Colonic mucosa (tissue), 4 donors: ENCODE measurements at places on chromosomes 2 and 18. TPM values are rescaled to one million over a fixed set of nuclear protein-coding genes. Genes with fewer than 3 reads are reported as not detected.
A peak's percentile ranks its signal among the peaks of the same experiment; 100 is the strongest.

The CDCA7 gene
- 75.8 TPM for total RNA-seq

DNA sequence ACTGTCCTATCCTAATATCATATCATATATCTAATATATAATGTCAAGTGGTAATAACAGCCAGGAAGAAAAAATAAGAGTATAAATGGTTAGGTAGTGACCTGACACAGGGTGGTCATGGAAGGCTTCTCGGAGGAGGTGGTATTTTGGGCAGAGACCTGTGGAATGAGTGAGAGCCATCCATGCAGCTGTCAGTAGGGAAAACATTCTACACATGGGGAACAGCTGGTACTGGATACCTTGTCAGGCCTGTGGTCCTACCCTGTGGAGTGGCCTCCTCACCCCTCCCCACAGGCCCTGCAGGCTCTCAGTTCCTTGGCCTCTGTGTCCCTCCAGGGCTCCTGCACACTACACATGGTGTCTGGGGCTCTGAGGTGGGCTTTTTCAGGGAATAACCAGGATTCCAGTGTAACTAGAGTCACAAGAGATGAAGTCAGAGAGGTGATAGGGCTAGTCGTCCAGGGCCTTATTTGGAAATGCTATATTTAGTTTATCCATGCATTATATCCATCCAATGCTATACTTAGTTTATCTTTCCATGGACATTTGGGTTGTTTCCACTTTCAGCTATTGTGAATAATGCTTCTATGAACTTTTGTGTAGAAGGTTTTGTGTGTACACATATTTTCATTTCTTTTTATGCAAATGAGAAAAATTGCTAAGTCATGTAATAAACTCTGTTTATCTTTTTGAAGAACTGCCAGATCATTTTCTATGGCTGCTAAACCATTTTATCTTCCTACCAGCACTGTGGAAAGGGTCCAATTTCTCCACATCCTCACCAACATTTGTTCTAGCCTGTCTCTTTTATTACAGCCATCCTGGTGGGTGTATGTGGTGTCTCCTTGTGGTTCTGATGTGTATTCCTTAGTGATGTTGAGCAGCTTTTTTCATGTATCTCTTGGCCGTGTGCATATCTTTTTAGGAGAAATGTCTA, 75.6 kb downstream of the TPGS2 start:
- no peak for DNase-seq

DNA sequence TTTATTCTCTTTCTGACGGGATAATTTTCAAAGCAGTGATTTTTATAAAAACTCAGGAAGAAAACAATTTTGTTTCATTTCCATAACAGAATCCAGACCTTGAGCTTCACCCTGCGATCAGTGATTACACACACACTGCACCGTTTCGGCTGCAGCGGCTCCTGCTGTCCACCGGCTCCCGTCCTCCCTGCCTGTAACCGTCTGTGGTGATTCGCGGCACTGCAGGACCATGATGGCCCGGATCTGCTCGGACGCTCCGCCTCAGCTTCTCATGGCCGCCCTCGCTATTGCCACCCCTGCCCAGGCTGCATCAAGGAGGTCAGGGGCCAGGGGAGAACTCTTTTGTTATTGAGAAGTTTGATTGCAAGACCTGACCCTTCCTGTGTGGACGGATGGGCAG, 246.1 kb downstream of the TWIST2 start:
- no peak for DNase-seq

GRCh38 chr2:191020742-191021381, 6.9 kb upstream of the STAT1 start:
- DNase-seq: peak; percentile 41
